ENCODE measurements at places on chromosomes 3 and 15.

GRCh38 chr15:72302955-72303354, 17.0 kb downstream of the CELF6 start:
- no peak for DNase-seq

DNA sequence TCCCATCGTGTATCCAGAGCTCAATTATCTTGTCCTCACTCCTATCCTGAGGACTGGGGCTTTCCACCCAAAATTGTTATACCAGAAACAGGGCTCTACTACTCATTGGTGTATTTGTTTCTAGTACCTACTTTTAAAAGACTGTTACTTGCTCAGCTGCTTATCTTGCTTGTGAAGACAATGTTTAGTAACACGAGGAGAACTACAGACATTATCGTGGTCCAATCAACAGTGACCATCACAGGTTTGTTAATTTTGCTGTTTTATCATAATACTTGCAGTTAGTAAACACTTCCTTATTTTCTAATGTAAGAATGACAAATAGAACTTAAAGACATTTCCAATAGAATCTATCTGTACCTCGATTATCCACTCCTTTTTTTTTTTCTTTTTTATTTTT, 13.5 kb downstream of the LRCH3 start:
- no peak for DNase-seq

DNA sequence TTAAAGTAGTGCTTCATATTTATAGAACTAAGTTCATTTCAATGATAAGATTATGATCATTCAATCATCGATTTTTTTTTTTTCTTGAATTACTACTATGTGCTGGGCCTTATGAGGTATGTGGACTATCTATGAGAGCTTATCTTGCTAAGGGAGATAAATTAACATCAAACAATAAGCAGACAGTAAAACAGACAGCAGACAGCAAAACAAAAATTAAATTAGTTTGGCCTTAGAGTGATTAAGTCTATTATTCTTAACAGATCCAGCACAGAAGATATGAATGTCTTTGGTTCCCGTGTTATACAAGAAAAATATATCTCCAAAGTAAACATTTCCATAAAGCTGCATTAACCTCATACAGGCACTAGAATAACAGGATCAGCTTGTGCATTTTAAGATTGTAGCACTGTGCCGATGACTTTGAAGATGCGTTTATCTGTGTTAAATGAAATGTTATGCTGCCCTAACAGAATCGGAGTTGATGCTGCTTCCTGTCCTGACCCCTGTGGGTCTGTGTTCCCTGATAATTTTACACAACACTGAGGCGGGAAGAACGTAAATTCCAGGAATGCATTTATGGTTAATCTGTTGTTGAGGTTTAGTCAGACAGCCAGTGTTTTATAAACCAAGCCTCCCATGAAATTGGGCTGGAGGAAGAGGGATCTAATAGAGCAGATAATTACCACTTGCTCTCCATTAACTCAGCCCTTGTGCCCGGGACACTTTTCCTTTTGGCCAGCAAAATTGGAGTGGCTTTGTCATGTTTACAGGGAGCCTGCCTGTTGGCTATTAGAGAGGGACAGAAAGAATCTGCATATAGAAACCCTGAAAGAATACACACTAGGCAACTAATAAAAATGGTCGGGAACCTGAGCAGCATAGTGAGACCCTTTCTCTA, 80.8 kb downstream of the GHSR start:
- no peak for DNase-seq

DNA sequence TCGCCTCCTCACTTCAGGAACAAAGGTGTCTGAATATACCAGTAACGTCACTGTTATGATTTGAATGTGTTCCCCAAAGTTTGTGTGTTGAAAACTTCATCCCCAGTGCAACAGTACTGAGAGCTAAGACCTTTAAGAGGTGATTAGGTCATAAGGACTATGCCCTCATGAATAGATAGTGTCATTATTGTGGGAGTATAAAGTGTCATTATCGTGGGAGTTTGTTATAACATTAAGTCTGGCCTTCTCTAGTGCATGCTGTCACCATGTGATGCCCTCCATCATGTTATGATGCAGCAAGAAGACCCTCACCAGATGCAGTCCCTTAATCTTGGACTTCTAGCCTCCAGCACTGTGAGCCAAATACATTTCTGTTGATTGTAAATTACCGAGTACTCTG, 53.7 kb upstream of the TLE3 start:
- no peak for DNase-seq

GRCh38 chr3:179164857-179165256, 16.7 kb downstream of the PIK3CA start:
- DNase-seq, result no peak

- DNase-seq, result no peak
Observed at GRCh38 chr3:186273586-186273985, 88.4 kb downstream of the DGKG start.

- no peak for DNase-seq
Observed at GRCh38 chr3:132543011-132543739, 53.9 kb upstream of the ACKR4 start.

DNA sequence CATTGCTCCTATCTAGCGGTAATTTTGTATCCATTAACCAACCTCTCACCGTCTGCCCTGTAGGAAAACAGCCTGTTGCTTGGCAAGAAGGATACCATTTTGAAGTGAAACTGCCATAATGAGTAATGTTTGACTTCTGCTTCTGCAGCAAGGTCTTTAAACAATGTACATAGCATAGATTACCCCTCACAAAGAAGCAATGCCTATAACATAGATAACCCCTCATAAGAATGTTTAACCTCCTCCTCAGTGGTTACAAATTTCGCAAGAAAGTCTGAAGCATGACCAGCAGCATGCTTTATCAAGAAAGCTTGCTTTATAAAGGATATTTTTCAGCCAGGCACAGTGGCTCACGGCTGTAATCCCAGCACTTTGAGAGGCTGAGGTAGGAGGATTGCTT, 61.2 kb upstream of the MFGE8 start:
- DNase-seq, result no peak

- DNase-seq, result no peak
Observed at GRCh38 chr3:72340476-72341379, 507.5 kb downstream of the SHQ1 start.

GRCh38 chr3:83230841-83231240, 1469.4 kb upstream of the GBE1 start:
- no peak for DNase-seq

GRCh38 chr3:182810574-182811268, 17.4 kb downstream of the ATP11B start:
- DNase-seq, result no peak

GRCh38 chr15:43184407-43185124, 637 bp upstream of the CCNDBP1 start:
- no peak for DNase-seq

DNA sequence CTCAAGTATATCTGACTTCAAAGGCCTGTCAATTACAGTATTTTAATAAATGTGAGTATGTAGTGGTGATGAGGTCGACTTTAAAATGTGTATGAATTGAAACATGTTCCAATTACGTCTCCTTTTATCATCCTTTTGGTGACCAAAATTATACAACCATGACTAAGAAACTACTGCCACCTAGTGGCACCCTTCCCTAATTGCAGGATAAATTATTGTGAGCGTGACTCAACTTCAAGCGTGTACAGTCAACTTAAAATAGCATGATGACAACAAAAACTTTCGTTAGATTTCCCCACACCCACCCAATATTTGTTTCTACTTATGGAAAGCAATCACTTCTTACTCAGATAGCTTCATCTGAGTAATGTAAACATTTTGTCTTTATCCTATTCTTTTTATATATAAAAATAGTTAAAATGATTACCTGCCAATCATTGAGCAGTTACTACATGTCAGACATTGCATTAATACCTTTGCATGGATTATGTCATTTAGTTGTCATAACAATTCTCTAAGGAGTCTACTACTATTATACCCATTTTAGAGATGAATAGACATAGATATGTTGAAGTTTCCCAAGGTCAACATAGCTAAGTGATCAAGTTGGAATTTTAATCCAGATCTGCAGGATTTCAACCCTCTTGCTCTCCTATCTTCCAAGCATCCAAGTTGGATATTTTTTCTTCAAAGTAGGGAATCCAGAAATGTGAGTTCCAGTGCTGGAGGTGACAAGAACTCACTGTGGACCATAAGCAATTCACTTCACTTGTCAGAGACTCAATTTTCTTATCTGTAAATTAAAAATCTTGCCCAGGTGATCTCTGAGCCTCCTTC, 106.0 kb downstream of the MEX3B start:
- DNase-seq, result no peak

GRCh38 chr3:52298149-52299098, 10.8 kb downstream of the GLYCTK start:
- DNase-seq, result no peak

- DNase-seq, result no peak
Observed at GRCh38 chr3:32815841-32816438, 1.9 kb upstream of the TRIM71 start.

GRCh38 chr3:127350172-127351050, 62.6 kb upstream of the PRR20G start:
- DNase-seq, result no peak

DNA sequence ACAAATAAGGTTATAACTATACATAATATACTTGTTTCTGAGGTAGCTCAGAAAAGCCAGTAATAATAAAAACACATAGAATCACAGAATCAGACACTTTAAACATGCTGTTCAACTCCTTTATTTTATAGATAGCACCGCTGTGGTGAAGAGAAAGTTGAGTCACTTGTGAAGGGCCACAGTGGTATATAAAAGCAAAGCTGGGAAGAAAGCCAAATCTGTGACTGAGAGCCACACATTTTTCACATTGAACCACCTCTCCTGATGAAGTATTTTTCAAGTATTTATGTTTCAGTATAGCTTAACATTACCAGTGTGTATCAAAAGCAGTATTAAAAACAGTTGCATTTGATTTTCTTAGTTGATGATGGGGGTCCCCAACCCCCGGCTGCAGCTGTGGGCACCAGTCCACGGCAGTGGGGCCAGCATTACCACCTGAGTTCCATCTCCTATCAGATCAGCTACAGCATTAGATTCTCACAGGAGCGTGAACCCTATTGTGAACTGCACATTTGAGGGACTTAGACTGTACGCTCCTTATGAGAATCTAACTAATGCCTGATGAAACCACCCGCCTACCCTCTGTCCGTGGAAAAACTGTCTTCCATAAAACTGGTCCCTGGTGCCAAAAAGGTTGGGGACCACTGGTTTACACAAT, 46.2 kb downstream of the TBL1XR1 start:
- DNase-seq, result no peak
